ENCODE measurements at places on chromosomes 7 and 10.

DNA sequence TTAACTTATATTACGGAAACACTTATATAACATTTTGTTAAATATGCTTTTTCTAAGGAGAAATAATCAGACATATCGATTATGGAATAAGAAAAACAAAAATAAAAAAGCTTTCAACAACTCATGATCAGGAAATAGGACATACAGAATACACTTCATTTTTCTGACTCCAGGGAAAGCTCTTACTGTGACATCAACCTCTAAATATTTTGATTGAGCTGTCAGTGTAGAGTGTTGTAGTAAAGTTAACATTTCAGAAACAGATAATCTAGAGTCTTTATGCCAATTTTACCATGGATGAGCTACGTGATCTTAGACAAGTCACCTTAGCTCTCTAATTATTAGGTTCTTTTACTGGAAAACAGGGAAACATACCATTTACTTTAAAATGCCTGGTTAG, 218.9 kb upstream of the SORCS1 start:
- no peak for DNase-seq

DNA sequence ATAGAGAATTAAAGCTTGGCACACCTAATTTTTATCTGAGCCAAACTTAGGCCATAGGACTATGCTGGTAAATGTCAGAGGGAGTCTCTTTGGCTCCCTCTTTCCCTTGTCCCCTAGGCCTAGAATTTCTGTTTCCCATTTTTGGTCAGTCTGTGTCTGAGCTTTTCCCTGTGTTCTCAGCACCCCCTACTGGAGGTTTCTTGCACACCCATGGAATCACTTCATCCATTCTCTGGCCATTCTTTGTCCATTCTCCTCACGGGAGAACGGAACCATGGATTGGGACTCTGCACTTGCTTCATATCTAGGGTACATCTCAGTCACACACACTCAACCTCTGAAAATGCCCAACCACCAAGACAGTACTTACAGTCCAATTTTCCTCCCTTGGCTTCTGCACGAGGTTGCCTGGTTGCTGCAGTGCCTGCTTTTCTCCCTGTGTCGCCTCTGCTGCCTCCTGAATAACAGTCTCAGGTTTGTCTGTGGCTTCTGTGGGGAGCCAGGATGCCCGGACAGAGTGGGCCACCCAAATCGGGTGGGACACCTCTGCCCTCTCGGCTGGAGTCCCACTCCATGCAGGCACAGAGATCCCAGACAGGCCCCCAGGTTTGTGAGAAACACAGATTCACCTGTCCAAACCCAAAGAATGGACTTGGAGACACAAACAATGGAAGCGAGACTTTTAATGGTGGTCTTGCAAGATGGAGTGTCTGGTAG, 35.1 kb upstream of the DNAH11 start:
- DNase-seq: no peak

DNA sequence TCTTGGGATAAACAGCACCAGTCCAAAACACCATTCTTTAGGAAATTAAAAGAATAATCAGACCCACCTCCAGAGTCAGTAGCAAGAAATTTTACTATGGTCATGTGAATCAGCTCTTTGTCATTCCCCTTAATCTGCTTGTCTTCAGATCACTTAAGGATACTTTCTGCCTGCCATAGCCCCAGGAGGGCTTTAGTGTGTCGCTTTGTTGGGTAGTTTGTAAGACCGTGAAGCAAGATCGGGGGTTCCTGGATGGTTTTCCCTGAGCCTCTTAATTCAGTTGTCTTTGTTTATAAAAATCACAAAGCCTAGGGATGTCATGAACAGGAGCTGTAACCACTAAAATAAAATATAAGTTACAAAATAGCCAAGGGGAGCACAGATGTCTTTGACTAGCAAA, 223.6 kb downstream of the RELN start:
- no peak for DNase-seq

- peak; percentile 10 for DNase-seq
Measured at GRCh38 chr10:113108194-113108835, 158.3 kb downstream of the TCF7L2 start.

DNA sequence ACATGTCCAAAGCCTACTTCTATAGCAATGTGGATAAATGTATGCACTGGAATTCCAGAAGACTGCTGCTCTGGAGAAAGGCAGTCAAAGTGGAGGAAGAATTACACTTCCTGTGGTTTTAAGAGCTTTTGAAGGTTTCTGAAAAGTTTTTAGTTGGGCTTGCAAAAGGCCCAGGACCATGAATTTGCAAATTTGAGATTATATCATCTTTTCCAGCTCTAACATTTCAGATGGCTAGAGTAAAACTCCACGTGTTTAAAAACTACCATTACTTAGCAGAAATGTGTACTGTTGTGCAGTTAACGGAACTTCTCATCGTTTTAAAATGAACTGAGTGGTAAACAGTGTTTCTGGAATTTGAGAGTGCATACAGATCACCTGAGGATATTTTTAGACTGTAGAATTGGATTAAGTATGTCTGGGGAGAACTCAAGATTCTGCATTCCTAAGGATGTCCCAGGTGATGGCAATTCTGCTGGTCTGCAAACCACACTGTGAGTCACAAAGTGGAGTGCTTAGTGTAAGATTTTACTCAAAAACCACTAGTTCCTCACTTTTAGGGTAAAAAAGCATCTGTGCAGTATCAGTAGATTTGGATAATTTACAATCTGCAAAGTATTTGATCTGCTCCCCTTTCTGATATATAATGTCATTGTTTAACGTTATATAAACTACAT, 32.9 kb upstream of the CCDC71L start:
- no peak for DNase-seq

DNA sequence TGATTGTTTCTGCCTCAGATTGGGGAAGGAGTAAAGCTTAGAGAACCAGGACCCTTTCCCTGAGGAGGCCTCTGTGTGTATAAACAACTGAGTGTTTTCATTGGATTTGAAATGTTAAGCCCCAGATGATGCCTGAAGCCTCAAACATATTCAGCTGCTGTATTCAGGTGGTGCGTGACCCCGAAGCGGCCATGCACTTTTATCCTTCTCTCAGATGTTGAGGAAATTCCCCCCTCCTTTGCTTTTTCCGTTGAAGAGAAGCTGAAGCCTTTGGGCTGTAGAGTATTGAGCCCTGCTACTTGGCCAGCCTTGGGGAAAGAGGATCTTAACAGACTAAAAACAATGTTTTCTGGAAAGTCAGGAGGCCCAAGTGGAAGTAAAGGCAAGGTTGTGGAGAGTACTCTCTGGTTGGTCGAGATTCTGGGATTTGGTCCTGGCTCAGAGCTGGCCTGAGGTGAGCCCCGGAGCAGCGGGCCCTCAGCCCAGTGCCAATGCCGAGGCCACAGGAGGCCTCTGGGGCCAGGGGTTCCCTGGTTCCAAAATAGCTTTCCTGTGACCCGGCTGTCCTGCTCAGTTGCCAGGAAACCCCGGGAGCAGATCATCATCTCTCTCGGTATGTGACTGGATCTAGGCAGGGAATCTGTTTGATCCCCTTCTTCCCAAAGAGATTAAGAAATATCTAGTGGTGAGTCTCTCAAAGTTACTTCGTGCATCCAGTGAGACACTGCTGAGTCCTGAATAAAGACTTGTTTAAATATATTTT, 22.5 kb downstream of the FKBP6 start:
- no peak for DNase-seq

All from stimulated activated CD8-positive, alpha-beta memory T cell treated with anti-CD3 and anti-CD28 coated beads, Interleukin-15, amount 100 ng/mL, for 24 hours (primary cell).